ENCODE measurements at places on chromosomes 6 and 20.

DNA sequence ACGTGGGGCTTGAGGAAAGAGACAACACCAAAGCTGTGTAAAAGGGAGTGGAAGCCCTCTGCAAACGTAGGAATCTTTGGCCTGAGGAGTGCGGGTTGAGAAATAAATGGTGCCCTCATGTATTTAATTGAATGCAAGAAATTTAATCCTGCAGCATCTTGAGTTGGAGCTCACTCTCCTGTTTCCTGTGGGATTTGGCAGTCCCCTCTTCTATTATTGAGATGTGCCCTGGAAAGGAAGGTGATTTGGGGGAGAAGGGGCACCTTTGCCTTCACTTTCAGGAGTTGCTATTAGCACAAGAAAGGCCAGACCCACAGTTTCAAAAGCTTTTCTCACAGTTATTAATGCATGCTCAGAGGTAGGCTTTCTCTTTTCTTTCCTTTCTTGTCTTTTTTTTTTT, 201.4 kb upstream of the HDDC2 start:
- no peak for DNase-seq

GRCh38 chr20:24470746-24471582, 1.5 kb downstream of the SYNDIG1 start:
- DNase-seq, result no peak

DNA sequence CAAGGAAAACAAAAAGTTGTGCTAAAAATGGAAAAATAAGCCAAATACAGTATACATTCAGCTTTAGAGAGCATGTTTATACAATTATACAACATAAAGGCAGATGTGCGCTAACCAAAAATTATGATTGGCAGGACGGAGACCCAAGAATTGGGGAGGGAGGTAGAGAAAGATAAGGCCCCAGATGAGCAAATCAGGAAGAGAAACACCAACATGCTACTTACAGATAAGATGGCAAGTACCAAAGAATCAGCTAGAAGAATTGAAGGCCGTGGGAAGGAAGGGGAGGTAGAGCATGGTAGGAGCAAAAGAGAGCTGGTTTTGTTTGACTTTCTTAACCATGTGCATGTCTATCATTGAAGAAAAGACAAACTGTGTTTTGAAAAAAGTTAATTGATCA, 45.4 kb downstream of the PRND start:
- no peak for DNase-seq

DNA sequence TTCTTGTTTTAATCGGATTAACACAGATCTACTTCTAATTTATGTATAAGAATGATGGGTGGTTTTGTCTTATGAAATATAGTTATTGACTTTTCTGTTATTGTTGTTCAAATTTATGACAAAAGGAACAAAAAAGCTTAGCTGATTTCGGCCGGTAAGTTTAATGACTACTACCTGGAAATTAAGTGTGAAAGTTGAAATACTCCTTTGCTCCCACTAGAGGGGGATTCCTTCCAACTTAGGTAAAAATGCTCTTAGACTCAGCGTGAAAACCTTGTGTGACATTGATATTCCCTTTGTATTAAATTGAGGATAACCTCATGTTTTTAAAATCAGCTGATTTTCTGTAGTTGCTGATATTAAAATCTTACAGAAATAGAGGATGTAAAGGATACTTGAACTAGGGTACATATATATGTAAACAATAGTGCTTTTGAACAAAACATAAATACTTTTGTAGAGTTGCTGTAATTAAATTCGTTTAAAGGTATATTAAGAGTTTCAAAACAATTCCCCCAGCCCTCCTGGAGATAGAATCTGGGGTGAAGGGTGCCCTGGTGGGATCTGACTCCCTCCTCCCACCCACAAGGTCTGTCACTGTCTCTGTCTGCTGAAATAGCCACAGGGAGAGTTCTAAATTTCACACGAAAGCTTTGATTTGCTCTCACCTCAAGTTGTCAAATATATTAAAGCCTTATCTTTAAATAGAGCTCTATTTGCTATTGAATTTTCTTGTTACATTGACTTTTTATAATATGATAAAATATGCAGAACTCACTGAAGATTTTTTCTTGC, 257.5 kb downstream of the ARID1B start:
- no peak for DNase-seq

DNA sequence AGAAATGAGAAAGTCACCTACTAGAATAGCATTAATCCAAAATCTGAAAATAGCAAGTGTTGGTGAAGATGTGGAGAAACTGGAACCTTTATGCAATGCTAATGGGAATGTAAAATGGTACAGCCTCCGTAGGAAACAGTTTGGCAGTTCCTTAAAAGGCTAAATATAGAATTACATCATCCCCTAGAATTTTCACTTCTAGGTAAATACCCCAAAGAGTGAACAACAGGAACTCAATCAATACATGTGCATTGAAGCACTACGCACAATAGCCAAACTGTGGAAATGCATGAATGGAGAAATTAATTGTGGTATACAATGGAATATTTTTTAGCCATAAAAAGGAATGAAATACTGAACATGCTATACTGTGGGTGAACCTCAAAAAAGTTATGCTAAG, 982.0 kb upstream of the FLRT3 start:
- DNase-seq, result no peak

GRCh38 chr6:160972111-160972510, 19.5 kb upstream of the MAP3K4 start:
- DNase-seq, result no peak

GRCh38 chr20:58627212-58628072, 23.6 kb upstream of the STX16 start:
- no peak for DNase-seq
